Activated CD8-positive, alpha-beta memory T cell treated with anti-CD3 and anti-CD28 coated beads for 1 hour (primary cell): ENCODE measurements at places on chromosomes 7 and 10.

DNA sequence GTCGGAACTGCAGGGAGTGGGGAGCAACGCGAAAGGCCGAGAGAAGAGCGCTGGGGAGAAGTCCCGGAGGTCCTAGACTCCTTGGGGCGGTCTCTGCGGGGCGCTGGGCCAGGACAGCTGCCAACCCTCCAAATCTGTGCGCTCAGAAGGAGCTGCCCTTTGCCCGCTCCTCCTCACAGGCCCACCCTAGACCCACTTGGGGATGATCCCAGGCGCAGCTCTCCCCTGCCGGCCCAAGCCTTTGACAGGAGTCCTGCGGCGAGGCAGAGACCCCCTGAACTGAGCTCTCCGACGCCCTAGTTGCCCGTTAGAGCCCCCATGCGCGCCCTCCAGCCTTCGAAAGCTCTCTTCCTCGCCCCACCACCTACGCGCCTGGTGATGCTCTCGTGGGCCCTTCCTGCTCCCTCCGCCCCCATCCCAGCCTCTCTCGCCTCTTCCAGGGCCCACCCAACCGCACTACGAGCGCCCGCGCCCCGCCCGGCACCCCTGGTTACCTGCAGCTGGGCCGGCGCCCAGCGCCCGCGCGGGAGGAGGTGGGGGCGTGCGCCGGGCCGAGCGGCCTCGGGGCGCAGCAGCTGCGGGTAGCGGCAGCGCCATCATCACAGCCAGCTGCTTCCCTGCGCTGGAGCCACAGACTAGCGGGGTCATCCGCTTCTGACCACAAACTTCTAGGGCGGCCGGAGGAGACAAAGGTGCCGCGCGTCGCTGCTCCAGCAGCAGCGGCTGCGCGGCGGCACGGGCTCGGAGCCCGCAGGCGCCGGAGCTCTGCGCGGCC is 353.4 kb downstream of the DNAJB6 start:
- no peak for DNase-seq

DNA sequence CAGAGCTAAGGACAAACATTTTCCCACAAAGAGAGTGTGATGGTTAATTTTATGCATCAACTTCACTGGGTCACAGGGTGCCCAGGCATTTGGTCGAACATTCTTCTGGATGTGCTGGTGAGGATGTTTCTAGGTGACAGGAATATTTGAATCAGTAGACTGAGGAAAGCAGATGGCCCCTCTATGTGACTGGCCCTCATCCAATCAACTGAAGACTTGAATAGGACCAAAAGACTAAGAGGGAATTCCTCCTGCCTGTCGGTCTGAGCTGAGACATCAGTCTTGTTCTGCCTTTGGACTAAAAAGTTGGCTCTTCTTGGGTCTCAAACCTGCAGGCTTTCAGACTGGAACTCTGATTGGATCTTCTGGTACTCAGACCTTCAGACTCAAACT is 44.4 kb downstream of the AFAP1L2 start:
- no peak for DNase-seq

DNA sequence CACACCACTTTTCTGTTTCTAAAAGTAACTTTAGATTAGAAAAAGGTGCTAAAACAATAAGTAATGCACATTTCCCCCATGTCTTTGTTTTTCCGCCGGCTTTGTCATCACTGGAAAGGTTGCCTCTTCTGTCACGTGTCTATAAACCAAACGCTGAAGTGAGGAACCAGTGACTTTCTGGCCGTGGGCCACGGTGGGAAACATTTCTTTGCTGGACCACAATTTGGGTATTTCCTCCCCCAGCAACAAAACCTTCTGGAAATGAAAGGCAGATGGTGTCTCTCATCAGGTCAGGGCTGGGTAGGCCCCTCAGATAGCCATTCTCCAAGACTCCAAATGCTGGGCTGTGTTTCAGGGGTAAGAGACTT is 174.5 kb downstream of the SH3PXD2A start:
- no peak for DNase-seq

DNA sequence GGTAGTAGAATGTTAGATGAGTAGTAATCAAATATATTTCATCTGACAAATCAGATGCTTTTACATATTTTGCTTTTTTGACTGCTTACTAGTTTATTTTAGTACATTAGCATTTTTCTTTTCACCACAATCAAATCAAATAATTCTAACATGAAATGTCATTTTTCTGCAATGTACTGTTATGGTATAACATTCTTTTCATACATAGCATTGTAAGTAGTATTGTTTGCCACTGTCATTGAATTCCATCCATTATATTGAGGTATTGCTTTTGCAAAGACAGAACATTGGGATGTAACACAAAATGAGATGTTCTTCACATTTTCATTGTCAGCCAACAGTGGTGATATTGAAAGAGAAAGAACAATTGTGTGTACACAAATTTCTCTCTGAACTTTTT is 107.4 kb downstream of the TRIL start:
- DNase-seq, result no peak

DNA sequence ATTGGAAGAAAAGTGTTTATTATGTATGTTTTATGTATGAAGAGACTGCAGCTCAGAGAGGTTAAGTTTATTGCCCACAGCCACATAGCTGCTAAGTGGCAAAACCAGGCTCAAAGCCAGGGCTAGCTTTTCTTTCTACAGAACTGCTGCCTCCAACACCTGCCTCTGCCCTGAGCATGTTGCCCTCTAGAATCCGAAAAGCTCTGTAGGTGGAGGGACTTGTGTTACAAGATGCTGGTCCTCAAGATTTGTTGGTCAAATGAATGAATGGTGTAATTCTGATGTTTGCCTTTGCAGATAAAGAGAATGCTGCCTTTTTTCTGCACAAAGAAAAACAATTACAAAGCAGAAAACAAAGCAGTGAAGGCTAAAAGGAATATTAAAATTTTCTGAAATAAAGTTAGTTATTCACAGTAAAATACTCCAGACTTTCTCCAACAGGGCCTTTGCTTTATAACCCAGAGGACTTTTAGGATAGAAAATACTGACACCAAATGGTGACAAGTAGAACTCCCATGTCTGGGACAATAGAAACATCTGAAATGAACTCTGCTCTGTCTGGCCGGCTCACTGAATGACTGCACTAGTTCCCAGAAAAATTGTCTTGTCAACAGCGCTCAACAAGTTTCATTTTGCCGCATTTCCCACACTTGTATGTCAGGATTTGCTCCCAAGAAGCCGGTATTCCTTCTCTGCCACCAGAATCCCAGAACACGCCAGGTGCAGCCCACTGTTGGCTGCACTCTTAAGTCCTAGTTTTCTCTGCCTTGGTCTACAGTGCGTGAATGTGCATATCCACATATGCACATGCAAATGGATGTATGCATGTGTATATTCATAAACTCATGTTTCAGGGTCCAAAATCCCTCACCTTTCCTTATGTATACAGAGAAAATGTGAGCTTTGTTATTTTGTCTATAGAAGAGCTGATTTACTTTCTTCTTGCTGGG is 11.0 kb upstream of the DNTT start:
- DNase-seq, result no peak

GRCh38 chr10:126972635-126973414 is 67.6 kb downstream of the DOCK1 start:
- no peak for DNase-seq

DNA sequence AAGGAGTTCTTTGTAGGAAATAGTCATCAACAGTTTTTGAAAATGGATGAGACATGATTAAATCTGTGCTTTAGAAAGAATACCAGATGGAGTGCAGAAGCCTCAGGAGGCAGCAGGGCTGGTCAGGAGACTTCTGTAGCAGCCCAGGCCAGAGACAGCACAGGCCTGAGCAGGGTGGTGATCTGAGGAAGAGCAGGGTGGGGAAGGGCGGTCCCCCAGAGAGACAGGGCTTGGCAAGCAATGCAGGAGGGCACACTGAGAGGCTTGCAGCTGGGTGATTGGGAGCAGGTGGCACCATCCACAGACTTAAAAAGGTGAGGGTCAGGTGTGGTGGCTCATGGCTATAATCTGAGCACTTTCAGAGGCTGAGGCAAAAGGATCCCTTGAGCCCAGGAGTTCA is 4.3 kb upstream of the SMKR1 start:
- no peak for DNase-seq

DNA sequence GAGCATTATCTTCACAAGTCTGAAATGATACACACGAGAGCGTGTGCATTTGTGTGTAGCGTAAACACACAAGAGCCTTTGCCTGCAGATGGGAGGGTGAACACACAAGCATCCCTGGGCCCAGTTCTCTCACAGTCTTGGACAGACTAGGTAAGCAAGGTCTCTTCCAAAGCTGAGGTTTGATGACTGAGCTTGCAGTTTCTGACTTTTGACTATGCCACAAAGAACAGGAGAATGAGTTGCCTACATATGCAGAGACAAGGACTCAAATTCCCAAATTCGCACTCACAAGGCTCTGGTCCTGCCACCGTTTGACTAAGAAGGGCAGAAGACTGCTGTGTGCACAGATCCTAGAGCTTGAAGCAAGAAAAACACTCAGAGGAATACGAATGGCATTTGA is 55.8 kb downstream of the FAM53B start:
- DNase-seq, result no peak

- no peak for DNase-seq
Observed at GRCh38 chr7:135386181-135386580, 123.7 kb downstream of the CNOT4 start.

DNA sequence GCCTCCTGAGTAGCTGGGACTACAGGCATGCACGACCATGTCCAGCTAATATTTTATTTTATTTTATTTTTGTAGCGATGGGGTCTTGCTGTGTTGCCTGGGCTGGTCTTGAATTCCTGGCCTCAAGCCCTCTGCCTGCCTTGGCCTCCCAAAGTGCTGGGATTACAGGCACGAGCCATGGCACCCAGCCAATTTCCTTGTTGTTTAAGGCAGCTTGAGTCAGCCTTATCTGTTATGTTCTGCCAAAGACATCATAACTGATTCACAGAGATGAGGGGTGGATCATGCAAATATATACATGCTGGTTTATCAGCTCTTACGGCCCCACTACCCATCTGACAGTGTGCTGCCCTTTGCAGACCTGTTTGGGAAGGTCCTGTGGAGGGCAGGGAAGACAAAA is 826.7 kb downstream of the TYW1 start:
- DNase-seq, result no peak
